ENCODE measurements at places on chromosomes 1 and 21.

GRCh38 chr1:170675865-170676264 is 11.9 kb downstream of the PRRX1 start:
- no peak for DNase-seq

DNA sequence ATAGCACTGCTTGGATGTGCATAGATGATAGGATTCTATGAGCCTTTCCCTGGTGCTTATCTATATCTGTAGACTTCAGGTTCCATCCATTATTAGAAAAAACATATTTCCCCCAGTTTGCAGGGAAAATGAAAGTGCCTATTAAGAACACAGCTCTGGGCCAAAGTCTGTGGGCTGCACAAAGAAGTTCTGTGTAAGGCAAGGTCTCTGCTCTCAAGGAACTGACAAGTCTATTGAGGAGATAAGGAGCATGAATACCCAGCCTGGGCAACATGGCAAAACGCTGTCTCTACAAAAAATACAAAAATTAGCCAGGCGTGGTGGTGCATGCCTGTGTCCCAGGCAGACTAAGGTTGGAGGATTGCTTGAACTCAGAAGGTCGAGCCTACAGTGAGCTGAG is 22.3 kb upstream of the SDE2 start:
- no peak for DNase-seq

- DNase-seq: peak; percentile 71
Observed at GRCh38 chr1:200979574-200980451, 43.7 kb downstream of the KIF21B start.

- no peak for DNase-seq
Observed at GRCh38 chr1:117150316-117150715, 28.8 kb upstream of the TRIM45 start.

DNA sequence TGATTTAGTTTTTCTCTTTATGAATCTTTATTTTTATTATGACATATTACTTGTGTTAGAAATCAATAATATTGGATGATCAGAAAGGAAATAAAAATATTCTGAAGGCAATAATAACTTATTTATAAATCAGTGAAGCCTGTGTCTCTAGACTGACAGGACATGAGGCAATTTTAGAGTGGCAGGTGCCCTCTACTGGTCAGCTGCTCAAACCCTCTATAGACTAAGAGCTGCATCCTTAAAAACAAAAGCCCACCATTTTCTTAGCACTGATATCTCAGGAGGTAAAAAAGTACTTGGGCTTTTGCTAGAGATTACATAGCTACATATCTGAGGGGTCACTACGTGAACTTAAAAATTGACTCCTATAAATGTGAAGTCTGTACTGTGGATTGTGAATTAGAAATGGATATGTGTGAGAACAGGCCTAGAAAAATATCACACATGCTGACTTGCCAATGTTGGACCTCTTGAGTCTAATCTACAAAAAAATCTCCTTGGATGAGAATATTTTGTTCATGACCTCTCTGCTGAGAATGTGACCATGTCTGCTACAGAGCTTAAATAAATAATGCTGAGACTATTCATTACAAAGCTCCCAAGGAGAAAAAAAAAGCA is 597.9 kb upstream of the ADAMTS5 start:
- no peak for DNase-seq

- DNase-seq: no peak
Observed at GRCh38 chr1:94578856-94579255, 37.3 kb upstream of the F3 start.

- DNase-seq: no peak
Observed at GRCh38 chr1:48665708-48666407, 110.8 kb downstream of the BEND5 start.

- no peak for DNase-seq
Observed at GRCh38 chr1:3780901-3781300, 8.4 kb downstream of the SMIM1 start.

GRCh38 chr1:201968202-201968925 is 13.1 kb downstream of the TIMM17A start:
- DNase-seq: no peak

- no peak for DNase-seq
Observed at GRCh38 chr1:52550447-52550846, 2.4 kb downstream of the TUT4 start.

GRCh38 chr1:186304982-186305949 is 69.8 kb downstream of the TPR start:
- no peak for DNase-seq

- no peak for DNase-seq
Observed at GRCh38 chr21:45613396-45613795, 30.1 kb upstream of the PCBP3 start.

- no peak for DNase-seq
Observed at GRCh38 chr1:10989095-10989494, 23.4 kb upstream of the TARDBP start.

DNA sequence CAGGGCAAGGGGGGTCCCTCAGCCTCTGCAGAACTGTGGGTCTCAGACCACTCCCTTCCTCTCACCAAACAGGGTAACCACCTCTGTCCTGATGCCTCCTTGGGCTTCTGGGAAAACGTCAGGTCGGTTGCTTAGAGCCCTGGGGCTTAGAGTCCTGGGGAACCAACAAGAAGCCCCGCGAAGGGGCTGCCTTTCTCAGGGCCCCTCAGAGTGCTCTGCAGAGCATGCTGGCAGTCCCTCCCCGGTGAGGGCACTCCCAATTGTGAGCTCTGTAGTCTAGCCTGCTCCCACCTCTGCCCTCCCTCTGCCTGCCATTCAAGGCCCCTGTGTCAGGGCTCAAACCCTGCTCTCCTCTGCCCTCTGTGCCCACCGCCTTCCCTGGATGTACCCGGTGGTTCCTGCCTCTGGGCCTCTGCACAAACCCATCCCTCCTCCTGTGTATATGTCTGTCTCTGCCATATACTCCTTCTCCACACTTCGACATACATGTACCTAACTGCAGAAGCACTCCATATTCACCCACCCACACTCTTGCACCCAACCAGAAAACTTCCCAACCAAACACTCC is 92.3 kb downstream of the DMRTB1 start:
- no peak for DNase-seq

DNA sequence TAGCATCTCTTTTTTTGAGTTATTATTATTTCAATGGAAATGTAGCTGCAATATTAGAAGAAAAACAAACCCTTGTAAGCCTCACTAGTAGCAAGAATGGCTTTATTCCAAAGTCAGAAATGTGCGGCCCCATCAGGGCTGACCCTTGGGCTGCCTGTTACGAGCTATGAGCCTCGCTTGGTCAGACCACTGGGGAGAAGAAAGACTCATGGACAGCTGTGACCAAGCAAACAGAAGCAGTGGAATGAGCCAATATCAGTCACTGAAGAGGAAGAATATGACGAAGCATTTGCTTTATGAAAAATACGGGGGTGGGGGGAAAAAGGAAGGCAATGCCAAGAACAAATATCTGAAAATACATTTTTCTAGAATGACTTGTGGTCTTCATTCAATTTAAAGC is 504.5 kb downstream of the LMO4 start:
- no peak for DNase-seq

GRCh38 chr1:32338637-32339145 is 2.7 kb upstream of the MARCKSL1 start:
- DNase-seq: no peak

DNA sequence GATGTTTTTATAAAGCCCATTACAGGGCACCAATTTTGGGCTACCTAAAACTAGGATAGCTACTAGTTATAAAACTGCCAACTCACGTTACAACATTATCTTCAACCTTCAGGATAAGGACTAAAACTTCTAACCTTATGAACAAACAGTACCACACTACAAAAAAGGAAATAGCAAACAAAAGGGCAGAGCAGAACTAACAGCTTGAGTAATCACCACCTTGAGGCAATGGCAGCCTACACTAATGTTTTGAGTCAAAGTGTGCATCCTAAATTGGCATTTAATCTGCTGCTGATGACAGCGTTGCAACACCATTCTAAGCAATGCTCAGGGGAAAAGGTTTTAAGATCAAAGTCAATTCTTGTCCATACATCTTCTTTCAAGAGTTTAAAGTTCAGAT is 27.2 kb downstream of the PTP4A2 start:
- no peak for DNase-seq

DNA sequence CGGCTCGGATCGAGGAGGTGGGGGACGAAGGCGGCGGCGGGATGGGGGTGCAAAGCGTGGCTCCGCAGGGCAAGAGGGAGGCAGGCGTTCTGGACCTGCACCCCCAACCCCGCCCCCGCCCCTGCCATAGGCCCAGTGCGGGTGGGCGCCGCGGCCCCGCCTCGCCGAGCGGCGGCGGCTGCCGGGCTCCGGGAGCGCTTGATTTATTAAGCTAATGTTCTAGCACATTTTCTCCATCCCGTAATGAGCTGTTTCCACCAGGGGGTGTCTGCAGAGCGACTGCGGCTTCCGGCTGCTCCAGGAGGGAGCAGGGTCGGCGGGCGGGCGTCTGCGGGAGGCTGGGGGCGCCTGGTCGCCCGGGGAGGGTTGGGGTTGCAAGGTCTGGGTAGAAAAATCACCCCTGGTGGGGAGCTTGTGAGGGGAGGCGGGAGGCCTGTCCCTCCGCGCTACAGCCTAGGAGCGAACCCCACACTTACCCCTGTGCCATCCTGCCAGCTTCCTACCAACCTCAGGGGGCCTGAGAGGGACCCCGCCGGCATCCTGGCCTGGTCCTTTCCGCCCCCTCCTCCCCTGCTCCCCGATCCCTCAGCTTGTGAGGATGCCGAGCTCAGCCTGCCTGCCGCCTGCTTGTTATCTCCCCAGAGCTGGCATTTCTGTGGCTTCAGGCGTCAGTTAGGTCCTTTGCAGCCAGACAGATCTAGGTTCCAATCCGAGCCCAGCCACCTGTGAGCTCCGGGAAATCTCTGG is 48.5 kb upstream of the ACOT11 start:
- DNase-seq: no peak

- DNase-seq: no peak
Observed at GRCh38 chr1:65264197-65264929, 45.0 kb upstream of the DNAJC6 start.

- no peak for DNase-seq
Observed at GRCh38 chr1:94540440-94541245, 916 bp downstream of the F3 start.

DNA sequence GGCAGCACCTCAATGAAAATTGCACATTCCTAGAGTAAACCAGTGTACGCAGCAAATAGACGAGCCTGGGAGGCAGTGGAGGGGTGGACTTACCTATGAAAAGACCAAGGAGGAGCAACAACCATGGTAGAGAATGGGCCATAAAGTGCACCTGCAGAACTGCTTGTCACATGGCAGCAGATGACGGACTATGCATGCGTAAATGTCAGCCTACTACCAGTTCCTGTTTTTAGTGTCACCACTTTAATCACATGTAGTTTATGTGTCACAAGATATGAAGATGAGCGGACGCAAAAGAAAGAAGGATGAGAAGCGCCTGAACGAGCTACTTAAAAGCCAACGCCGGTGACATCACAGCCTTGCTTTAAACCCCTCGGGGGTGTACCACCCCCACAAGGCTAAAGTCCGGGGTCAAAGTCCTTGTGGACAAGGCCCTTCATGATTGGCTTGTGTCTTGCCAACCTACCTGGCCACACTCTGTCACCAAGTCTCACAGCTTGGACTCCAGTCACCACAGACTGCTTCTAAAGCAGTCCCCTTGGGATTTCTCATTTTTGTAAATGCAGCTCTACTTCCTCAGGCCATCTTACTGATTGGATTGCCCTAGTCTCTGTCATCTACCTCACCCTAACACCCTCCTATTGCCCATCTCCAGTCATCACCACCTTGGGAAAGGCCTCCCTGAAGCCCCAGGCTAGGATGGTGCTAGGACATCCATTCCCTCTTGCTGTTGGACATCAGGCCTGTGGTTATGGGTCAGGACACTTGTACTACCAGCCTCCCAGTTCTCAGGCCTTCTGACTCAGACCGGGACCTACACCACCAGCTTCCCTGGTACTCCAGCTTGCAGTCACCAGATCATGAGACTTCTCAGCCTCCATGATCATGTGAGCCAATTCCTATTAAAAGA is 6.0 kb upstream of the LY9 start:
- no peak for DNase-seq

- no peak for DNase-seq
Observed at GRCh38 chr21:31282095-31282709, 61.9 kb downstream of the TIAM1 start.

DNA sequence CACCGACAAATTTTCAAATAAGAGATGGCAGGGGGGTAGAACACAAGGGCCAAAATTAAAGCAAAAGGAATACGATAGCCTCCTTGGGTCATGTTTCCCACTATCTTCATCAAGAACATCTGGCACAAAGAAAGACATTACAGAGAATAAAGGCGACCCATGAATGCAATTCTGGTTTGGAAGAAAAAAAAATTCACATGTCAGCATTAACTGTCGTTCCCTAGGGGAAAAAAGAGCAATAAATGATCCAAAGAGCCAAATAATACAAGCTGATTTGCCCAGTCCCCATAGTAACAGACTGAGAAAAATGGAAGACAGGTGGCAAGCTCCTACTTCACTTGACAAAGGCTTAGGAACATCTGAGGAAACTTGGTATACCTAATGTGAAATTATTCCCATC is 4.5 kb downstream of the STIL start:
- DNase-seq: no peak

- DNase-seq: no peak
Observed at GRCh38 chr1:115748401-115749150, 19.9 kb downstream of the CASQ2 start.

DNA sequence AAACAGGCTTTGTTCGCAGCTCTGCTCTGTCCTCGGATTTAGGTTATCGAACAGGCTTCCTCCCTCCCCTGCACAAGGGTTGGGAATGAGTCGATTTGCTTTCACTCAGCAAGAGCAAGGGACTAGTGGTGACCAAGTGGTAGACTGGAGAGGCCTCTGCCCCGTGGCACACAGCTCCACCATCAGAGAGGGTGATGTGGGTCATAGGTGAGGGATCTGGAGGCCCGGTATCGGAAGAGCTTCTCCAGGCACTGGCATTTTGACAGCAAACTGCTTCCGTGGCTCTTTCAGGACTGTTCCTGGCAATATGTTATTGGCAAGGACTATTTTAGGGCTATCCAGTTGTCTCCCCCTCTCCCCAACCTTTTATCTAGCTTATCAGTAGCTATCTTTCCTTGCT is 3.1 kb upstream of the ELF3 start:
- no peak for DNase-seq

GRCh38 chr1:101136739-101137138 is 100.1 kb upstream of the S1PR1 start:
- no peak for DNase-seq
